Activated CD4-positive, alpha-beta T cell treated with anti-CD3 and anti-CD28 coated beads, Interleukin-2, amount 10 ng/mL, durations not matched to agents 24 days and 14 days (primary cell): ENCODE measurements at places on chromosomes 6 and 20. TPM values are rescaled to one million over a fixed set of nuclear protein-coding genes. Genes with fewer than 3 reads are reported as not detected.

The F13A1 gene
- not detected in 2 replicates for total RNA-seq

The MAK gene
- total RNA-seq = 0.47 and 0.58 TPM in 2 replicates

The ENPP3 gene
- total RNA-seq = 1.4 and 2.3 TPM in 2 replicates

The CGAS gene
- 45.0 and 49.7 TPM in 2 replicates for total RNA-seq

The MDFI gene
- total RNA-seq = not detected in 2 replicates

The GJA10 gene
- not detected in 2 replicates for total RNA-seq

The HLA-DQA2 gene
- total RNA-seq = 0.45 and 0.65 TPM in 2 replicates

The RBM24 gene
- not detected in 2 replicates for total RNA-seq

- no peak for DNase-seq
- H3K4me3 ChIP-seq = no peak overlapping the region
- peaks cover 6% of the 10 kb centered on the region for H3K4me1 ChIP-seq
- H3K27ac ChIP-seq = no peak overlapping the region
Observed at GRCh38 chr6:136956590-136957544, 34.8 kb downstream of the SLC35D3 start.

GRCh38 chr6:70952608-70953165 is 4.2 kb downstream of the B3GAT2 start:
- peaks cover 8% of the 10 kb centered on the region for H3K4me1 ChIP-seq
- DNase-seq = no peak
- H3K27ac ChIP-seq = no peak overlapping the region
- no peak overlapping the region for H3K4me3 ChIP-seq
- no peaks in the 10 kb centered on the region for H3K36me3 ChIP-seq

GRCh38 chr6:155939253-155939652 is 483.6 kb upstream of the NOX3 start:
- no peaks in the 10 kb centered on the region for H3K27me3 ChIP-seq
- H3K4me3 ChIP-seq = no peak overlapping the region
- no peaks in the 10 kb centered on the region for H3K4me1 ChIP-seq
- no peaks in the 10 kb centered on the region for H3K36me3 ChIP-seq

DNA sequence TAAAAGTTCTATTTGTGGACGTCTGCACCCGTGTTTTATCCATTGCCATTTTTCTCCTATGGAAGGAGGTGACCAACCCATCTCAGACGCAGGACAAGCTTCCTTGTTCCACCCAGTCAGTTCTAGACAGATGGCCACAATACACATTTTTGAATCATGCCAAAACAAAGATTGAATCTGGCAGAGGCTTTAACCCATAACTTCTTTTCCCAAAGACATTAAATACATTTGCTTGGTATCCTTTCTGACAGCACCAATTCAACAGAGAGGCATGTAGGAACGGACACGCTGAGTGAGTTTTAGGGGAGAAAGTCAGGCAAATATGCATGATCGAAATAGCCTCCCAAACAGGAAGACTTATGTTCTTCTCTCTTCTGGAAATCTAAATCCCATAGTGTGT is 552.7 kb upstream of the AGPAT4 start:
- H3K27me3 ChIP-seq = no peaks in the 10 kb centered on the region
- H3K4me3 ChIP-seq = no peak overlapping the region
- DNase-seq = no peak
- no peak overlapping the region for H3K27ac ChIP-seq
- H3K36me3 ChIP-seq = no peaks in the 10 kb centered on the region
- H3K4me1 ChIP-seq = no peaks in the 10 kb centered on the region

DNA sequence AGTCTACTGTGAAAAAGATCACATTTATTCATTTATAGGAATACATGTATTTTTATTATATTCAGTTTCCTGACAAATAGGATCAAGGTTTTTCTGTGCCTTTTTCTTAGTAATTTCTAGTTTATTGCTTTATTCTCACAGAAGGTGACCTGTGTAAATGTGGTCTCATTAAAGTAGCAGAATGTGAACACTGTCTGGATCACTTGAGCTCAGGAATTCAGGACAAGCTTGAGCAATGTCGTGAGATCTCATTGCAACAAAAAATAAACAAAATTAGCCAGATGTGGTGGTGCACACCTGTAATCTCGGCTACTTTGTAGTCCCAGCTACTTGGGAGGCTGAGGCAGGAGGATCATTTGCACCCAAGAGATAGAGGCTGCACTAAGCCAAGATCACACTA is 516.7 kb downstream of the CDKAL1 start:
- peaks cover 2% of the 10 kb centered on the region for H3K4me1 ChIP-seq
- H3K27me3 ChIP-seq = no peaks in the 10 kb centered on the region
- H3K4me3 ChIP-seq = no peak overlapping the region
- peaks cover 4% of the 10 kb centered on the region for H3K36me3 ChIP-seq
- H3K27ac ChIP-seq = no peak overlapping the region
- no peak for DNase-seq

- peak overlapping the region; percentile 10 for H3K27ac ChIP-seq
- H3K27me3 ChIP-seq = no peaks in the 10 kb centered on the region
- peaks cover 13% of the 10 kb centered on the region for H3K36me3 ChIP-seq
- no peak overlapping the region for H3K4me3 ChIP-seq
Observed at GRCh38 chr6:37244430-37245310, 12.9 kb upstream of the TBC1D22B start.

- H3K27ac ChIP-seq = no peak overlapping the region
- H3K4me3 ChIP-seq = no peak overlapping the region
- no peak for DNase-seq
- no peaks in the 10 kb centered on the region for H3K4me1 ChIP-seq
Observed at GRCh38 chr6:167113047-167113754, 9.7 kb upstream of the CCR6 start.

- H3K4me1 ChIP-seq = no peaks in the 10 kb centered on the region
- H3K36me3 ChIP-seq = no peaks in the 10 kb centered on the region
- no peak overlapping the region for H3K4me3 ChIP-seq
- H3K27me3 ChIP-seq = peaks cover 6% of the 10 kb centered on the region
Observed at GRCh38 chr6:143005816-143006215, 54.9 kb upstream of the AIG1 start.

DNA sequence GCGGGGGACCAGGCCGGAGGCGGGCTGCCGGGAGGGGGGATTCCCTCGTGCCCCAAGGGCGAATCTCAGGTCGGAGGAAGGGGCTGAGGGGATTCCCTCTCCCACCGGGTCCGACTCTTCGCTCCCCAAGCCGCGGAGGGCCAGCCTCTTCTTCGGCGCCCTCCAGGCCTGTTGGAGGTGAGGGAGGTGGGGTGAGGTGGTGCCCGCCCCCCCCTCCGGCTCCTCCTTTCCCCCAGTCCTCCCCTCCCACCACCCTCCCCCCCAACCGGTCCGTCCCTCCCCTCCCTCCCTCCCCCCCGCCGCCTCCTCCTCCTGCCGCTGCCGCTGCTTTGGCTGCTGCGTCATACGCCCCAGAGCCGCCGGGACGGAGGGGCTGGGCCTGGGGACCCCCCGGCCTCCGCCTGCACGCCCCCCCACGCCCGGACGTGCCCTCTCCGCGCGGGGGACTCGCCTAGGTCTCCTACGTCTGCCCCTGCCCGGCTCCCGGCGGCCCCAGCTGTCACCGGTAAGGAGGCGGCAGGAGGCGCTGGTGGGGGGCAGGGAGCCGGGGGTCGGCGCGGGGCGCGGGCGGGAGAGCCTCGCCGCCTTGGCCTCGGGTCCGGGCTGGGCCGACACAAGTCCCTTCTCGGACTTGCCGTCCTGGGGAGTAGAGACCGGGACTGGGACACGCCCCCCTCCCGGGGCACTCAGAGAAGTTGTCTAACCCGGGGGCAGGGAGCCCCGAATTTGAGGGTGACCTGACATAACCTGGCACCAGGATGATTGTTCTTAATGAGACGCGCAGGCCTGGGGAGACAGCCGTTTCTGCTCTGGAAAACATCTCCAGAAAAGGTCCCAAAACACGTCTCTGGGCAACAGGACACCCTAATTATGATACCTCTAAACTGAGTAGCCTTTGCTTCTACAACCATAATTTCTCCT is at the start of gene PHF1:
TSS of gene PHF1 (plus strand) at position 304 of the 921 bp plus-strand sequence. CDS start 1,250 bp downstream, outside the sequence.
- DNase-seq = peak; percentile 91
- H3K27ac ChIP-seq = peak within 1 kb of the TSS; percentile 91
- no peaks in the 10 kb centered on the region for H3K27me3 ChIP-seq
- H3K36me3 ChIP-seq = peaks cover 44% of the 10 kb centered on the region
- peak within 1 kb of the TSS; percentile 92 for H3K4me3 ChIP-seq

DNA sequence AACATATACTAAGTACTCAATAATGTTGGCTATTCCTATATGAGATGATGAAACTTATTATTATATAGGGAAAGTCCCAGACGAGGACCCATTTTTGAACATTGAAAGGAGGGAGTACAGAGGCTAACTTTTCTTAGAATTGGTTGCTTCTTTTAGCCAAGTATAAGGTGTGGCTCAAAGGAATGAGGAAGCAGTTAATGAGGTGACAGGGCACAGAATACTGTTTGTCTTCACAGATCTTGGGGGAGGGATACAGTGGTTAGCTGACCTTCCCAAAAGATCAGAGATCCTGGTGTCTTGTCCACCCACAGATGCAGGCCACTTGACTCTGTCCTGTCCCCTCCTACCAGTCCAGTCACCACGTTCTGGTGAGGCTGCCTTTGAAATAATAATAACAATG is 67.8 kb upstream of the EPB41L1 start:
- H3K4me1 ChIP-seq = no peaks in the 10 kb centered on the region
- peaks cover 38% of the 10 kb centered on the region for H3K27me3 ChIP-seq
- no peak overlapping the region for H3K4me3 ChIP-seq
- no peaks in the 10 kb centered on the region for H3K36me3 ChIP-seq

- DNase-seq = no peak
- H3K4me1 ChIP-seq = peaks cover 12% of the 10 kb centered on the region
- H3K4me3 ChIP-seq = no peak overlapping the region
- no peak overlapping the region for H3K27ac ChIP-seq
- H3K36me3 ChIP-seq = no peaks in the 10 kb centered on the region
Observed at GRCh38 chr6:37008484-37009465, 3.3 kb downstream of the FGD2 start.

DNA sequence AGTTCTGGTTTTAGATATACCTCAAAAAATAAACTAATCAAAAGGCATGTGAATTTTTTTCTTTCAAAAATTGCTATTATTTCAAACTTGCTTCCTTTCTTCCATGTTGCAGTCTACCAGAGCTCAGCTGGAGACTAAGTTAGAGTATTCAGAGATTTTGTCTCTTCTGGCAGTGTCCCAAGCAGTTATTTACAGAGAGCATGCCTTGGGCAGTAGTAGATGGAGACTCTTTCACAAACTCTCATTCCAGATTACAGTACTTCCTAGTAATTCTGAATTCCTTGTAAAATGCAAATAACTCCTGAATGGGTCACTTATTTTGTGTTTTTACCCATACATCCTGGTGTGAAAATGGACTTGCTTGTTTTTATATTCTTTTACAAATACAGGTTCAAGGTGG is 703.4 kb downstream of the EPHA7 start:
- no peak overlapping the region for H3K4me3 ChIP-seq
- no peaks in the 10 kb centered on the region for H3K36me3 ChIP-seq
- H3K27ac ChIP-seq = no peak overlapping the region
- H3K27me3 ChIP-seq = no peaks in the 10 kb centered on the region
- no peak for DNase-seq

DNA sequence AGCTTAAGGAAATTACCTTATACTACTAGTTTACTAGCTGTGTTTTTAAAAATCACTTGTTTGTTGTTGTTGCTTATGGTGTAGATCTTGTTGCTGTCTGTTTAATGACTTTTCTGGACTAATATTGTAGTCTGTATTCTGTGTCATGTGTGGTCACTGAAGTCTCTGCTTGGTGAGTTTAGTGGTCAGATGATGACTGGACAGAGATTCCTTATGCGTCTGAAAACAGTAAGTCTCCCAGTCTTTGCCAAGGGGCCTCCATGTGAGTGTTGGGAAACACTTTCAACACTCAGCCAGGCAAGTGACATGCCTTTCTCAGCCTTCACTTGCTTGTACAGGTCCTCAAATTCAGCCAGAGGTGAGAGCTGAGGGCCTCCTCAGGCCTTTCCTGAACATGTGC is 256.9 kb upstream of the RNF24 start:
- H3K27ac ChIP-seq = no peak overlapping the region
- H3K4me1 ChIP-seq = no peaks in the 10 kb centered on the region
- peaks cover 8% of the 10 kb centered on the region for H3K27me3 ChIP-seq
- DNase-seq = no peak
- no peak overlapping the region for H3K4me3 ChIP-seq

- H3K4me1 ChIP-seq = peaks cover 44% of the 10 kb centered on the region
- DNase-seq = no peak
- peak overlapping the region; percentile 45 for H3K4me3 ChIP-seq
- no peaks in the 10 kb centered on the region for H3K27me3 ChIP-seq
- peak overlapping the region; percentile 48 for H3K27ac ChIP-seq
- H3K36me3 ChIP-seq = peaks cover 5% of the 10 kb centered on the region
Observed at GRCh38 chr6:134238960-134239795, 78.7 kb downstream of the SGK1 start.

- H3K4me1 ChIP-seq = peaks cover 9% of the 10 kb centered on the region
- no peak for DNase-seq
- H3K27me3 ChIP-seq = peaks cover 15% of the 10 kb centered on the region
- H3K4me3 ChIP-seq = no peak overlapping the region
- no peak overlapping the region for H3K27ac ChIP-seq
Observed at GRCh38 chr6:56862415-56863175, 92.3 kb upstream of the BEND6 start.

DNA sequence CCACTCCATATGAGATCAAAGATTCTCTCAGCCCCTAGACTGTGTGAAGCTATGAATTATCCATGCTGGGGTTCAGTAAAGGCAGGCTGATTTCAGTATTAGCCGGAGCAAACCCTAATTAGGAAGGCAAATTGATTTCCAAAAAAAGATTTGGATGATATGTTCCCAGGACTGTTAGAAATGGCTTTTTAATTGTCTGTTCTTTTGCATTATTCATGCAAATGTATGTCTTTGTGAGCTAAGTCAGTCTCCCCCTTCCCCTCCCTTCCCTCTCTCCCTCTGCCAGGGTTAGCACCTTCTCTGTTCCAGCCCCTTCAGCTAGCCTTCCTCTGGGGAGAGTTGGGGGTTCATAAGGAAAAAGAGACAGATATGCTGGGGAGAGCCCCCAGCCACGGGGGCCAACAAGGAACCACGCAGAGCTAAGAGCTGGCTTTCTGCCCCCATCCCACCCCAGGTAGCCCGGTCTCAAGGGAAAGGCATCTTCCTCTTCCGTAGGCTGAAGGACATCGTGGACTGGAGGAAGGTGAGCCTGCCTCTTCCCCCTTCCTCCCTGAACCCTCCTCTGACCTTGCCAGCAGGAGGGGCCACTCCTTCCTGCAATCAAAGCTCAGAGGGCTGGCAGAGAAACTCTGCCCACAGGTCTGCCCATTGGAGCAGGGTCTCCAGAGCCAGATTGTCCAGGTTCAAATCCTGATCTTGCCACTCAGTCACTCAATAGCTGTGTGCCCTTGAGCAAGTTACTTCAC is 32.3 kb downstream of the PDRG1 start:
- H3K4me3 ChIP-seq = no peak overlapping the region
- no peak overlapping the region for H3K27ac ChIP-seq
- no peaks in the 10 kb centered on the region for H3K36me3 ChIP-seq
- peaks cover 12% of the 10 kb centered on the region for H3K27me3 ChIP-seq
- no peak for DNase-seq

DNA sequence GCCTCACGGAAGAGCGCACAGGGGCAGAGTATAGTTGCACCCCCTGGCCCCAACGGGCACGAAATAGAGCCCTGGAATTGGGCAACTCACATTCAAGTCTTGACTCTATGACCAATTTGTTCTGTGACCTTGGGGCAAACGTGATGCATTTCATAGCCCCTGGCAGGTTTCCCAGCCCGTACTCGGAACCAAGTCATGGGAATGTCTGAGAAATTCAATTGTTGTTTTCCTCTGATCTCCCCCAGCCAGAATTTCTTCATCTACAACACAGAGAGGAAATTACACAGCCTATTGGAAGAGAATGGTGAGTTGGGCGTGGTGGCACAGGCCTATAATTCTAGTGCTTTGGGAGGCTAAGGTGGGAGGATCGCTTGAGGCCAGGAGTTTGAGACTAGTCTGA is 322.3 kb upstream of the SULF2 start:
- no peak for DNase-seq
- no peaks in the 10 kb centered on the region for H3K4me1 ChIP-seq
- no peak overlapping the region for H3K27ac ChIP-seq
- no peaks in the 10 kb centered on the region for H3K36me3 ChIP-seq

- no peaks in the 10 kb centered on the region for H3K36me3 ChIP-seq
- DNase-seq = no peak
- no peaks in the 10 kb centered on the region for H3K4me1 ChIP-seq
- H3K27ac ChIP-seq = no peak overlapping the region
- no peak overlapping the region for H3K4me3 ChIP-seq
Observed at GRCh38 chr6:23140871-23141270, 571.5 kb downstream of the HDGFL1 start.
